ENCODE measurements at places on chromosomes 5 and 9.

DNA sequence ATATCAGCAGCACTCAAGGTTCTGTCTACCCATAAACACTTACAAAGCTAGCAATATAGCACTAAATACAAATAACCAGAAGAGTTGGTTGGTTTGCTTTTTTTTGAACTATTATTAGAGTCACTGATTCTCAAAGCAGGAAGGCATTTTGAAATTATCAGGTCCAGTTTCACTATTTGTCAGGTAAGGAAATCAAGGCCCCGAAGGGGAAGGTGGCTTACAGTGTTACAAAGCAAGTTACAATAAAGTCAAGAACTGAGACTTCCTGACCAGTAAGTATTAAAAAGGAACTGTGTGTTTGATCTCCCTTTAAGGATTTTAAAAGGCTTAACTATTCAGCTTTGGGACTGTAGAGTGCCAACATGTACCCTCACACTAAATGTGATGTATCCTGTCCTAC, 10.8 kb downstream of the C5orf15 start:
- no peak for DNase-seq

GRCh38 chr5:179759581-179760551, 27.2 kb downstream of the MAML1 start:
- DNase-seq, result no peak

GRCh38 chr9:16899606-16900005, 29.1 kb upstream of the BNC2 start:
- no peak for DNase-seq

GRCh38 chr9:123550797-123551196, 194.8 kb downstream of the CRB2 start:
- no peak for DNase-seq

GRCh38 chr5:173313351-173313801, 14.8 kb downstream of the STC2 start:
- DNase-seq, result no peak

Data from skeletal muscle cell (primary cell).